NCI-H1417 treated with DMSO at 0.1 percent for 48 hours (cell line): ENCODE measurements at places on chromosomes 2 and 18.

- DNase-seq: no peak
Measured at GRCh38 chr2:45172760-45173392, 163.6 kb upstream of the SIX2 start.

GRCh38 chr2:47724221-47724981, 58.5 kb upstream of the MSH6 start:
- no peak for DNase-seq

GRCh38 chr2:497770-498492, 179.3 kb downstream of the TMEM18 start:
- no peak for DNase-seq

DNA sequence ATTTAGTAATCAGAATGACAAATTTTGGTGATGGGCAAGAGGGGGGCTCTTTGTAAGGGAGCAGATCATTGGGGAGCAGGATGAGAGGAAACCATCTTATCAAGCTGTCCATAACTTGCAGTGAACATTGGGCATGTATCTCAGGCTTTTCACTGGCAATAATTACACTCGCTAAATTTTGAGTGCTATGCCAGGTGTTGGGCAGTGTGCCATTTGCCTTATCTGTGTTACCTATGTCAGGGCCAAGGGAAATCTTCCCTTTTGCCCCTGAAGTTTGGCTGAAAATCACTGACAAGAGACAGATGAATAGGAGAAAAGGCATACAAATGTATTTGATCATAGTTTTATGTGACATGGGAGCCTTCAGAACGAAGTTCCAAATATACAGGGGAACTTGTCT, 39.0 kb downstream of the NOSTRIN start:
- DNase-seq: no peak

DNA sequence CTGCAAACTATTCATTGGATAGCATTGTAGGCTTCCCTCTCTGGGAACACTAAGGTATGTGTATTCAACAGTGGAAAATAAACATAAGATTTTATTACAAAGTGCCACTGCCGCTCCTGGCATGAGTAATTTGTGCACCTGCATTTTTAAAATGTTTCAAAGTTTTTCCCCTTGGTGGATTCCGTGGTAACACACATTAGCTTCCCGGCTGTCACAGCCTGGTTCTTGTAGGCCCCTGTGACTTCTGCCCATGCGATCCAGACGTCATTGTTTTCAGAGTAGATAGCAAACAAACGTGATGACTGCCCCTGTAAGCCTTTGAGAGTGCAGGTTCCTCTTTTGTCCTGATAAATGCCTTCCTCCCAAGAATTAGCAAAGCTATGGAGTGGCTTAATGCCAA, 421.0 kb downstream of the ZNF521 start:
- DNase-seq: no peak

- peak; percentile 65 for DNase-seq
Measured at GRCh38 chr2:47232738-47233415, 77.8 kb upstream of the STPG4 start.

DNA sequence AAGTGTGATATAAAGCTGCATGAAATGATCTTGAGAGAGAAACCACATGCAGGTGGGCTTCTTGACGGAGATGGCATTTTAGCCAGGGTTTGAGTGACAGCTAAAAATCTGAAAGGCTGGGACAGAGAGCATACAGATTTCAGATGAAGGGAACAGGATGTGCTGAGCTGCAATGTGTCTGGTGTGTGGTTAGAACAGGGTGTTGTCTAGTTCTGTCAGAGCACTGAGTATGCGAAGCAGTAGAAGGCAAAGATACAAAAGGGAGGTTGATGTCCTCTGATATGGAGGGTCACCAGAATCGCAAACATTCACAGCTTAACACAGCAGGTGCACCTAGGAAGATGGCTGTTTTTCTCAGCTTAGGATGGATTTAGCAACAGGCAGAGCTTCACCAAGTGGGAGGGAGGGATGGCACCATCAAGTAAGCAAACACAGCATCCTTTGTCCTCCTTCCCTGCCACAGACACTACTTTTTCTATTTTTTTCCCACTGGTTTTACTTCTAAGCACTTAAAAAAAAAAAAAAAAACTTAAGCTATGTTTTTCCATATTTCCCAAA, 182.5 kb downstream of the TMX3 start:
- no peak for DNase-seq

- DNase-seq: no peak
Measured at GRCh38 chr2:239773228-239774141, 251.7 kb downstream of the NDUFA10 start.

DNA sequence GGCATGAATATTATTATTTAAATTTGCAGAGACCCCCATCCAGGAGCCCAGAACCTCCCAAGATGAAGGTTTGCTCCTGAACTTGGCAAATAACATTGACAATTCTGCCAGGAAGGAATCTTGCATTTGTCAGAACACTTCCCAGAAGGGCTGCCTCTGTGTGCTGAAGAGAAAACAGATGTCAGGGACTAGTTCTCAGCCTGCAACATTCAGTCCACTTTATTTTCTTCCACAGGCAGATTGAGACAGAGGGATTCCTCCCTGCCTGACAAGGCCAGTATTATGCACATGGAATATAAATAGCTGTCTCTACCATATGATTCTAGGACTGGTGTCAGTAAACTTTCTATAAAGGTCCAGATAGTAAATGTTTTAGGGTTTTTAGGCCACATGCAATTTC, 171.5 kb upstream of the SIX2 start:
- no peak for DNase-seq

DNA sequence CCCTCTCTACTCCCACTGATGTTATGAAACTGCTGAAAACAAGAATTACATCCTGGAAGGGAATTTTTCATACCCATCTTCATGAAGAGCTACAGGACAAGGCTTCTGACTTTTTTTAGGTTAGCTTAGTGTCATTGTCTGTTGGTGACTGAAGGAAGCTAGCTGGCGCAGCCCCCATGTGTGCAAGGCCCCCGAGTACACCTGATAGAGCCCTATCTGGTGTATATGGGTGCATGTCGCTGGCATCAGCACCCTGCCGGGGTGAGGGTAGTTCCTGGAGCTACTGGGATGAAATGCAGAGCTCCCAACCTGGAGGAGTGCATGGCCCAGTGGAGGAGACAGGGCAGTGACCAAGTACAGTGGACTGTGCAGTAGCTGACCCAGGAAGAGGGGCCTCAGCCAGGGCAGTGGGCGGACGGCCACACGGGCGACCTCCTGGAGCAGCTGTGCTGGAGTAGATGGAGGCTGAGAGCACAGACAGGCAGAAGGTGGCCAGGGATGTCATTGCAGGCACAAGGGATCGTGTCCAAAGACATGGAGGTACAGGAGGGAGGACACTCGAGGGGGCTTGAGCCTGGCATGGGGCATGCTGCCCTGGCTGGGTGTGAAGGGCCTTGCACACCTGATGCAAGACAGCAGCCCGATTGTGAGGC, 12.1 kb downstream of the IMPA2 start:
- no peak for DNase-seq

- peak; percentile 34 for DNase-seq
Measured at GRCh38 chr2:222690564-222691200, 19.2 kb downstream of the MOGAT1 start.

DNA sequence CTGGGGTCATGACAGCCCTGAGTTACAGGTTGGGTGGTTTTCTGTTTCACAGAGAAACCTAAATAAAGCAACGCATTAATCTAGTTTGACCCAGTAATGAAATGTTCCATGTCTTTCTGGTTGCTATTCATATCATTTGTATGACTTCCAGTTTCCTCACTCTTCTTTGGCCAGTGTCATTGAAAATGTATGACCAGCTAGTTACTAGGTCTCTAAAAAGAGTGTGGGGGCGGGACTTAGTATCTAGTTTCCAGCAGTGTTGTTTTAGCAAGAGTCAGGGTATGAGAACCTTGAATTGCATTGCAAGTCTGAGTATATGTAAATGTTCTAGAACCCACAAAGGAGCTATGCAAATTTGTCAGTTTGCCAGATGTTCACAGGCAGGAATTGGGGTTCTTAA, 47.7 kb downstream of the SLC9A2 start:
- no peak for DNase-seq

GRCh38 chr2:11821705-11822104, 75.3 kb downstream of the LPIN1 start:
- DNase-seq: no peak

GRCh38 chr2:162164802-162165201, 12.8 kb upstream of the GCG start:
- DNase-seq: no peak

GRCh38 chr2:26632624-26633185, 8.5 kb downstream of the CIB4 start:
- no peak for DNase-seq

DNA sequence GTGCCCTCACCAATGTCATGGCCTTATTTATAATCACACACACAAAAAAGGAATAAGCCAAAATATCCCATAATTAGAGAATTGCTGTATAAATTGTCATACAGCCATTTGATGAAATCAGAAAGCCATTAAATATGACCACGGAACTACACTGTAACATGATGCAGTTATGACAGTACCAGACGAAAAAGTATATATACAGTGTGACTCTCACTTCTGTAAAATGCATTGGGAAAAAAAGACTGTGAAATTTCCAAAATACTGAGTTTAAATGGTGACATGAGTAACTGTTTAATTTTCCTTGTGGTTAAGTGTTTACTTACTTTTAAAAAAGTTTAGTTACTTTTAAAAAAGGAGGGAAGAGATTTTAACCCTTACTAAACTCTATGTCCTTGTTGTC, 25.4 kb downstream of the UXS1 start:
- DNase-seq: no peak

GRCh38 chr2:212960336-212960735, 191.1 kb downstream of the IKZF2 start:
- DNase-seq: no peak
